ENCODE measurements at places on chromosomes 1 and 21.

DNA sequence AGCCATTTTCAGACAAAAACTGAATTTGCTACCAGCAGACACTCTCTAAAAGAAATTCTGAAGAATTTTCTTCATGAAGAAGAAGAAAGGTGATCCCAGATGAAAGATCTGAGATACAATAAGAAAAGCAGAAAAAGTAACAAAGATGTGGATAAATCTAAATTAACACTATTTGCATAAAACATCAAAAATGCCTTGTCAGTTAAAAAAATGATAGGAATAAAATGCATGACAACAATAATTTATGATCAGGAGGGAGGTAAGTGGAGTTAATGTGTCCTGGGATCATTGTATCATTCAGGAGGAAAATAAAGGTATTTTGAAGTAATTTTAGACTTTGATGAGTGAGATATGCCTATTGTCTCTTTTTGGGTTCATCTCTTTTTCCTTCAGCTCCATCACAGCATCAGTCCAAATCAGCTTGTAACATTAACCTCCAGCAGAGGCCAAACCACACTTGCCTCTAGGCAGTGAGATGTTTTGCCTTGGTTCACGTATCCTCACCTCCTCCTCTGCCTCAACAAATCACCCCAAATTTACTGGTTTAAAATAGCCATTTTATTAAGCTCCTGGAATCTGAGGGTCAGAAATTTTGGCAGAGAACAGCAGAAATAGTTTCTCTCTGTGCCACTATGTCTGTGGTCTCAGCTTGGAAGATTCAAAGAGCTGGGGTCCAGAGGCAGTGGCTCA is 76.9 kb upstream of the HIVEP3 start:
- DNase-seq, result no peak

- DNase-seq, result no peak
Observed at GRCh38 chr1:119326251-119326650, 42.3 kb upstream of the HAO2 start.

GRCh38 chr1:53197291-53198200 is 922 bp downstream of the CPT2 start:
- no peak for DNase-seq

GRCh38 chr21:15564907-15565306 is 164.9 kb upstream of the USP25 start:
- DNase-seq, result no peak

- DNase-seq, result no peak
Observed at GRCh38 chr21:42153746-42154145, 65.2 kb upstream of the ABCG1 start.

GRCh38 chr1:59375321-59376220 is 78.7 kb downstream of the FGGY start:
- peak; percentile 86 for DNase-seq

GRCh38 chr21:45060089-45060488 is 14.3 kb upstream of the ADARB1 start:
- DNase-seq, result no peak

DNA sequence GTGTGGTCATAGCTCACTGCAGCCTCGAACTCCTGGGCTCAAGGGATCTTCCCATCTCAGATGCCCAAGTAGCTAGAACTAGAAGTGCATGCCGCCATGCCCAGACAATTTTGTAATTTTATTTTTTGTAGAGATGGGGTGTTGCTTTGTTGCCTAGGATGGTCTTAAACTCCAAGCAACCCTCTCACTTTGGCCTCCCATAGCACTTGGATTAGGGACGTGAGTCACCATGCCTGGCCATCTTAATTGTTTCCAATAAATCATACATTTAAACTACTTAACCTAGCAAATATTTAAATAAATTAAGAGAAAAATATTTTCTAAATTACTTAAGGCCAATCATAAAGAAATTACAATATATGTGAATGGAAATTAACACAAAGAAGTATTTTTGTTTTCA is 35.1 kb upstream of the ADGRL4 start:
- DNase-seq, result no peak

DNA sequence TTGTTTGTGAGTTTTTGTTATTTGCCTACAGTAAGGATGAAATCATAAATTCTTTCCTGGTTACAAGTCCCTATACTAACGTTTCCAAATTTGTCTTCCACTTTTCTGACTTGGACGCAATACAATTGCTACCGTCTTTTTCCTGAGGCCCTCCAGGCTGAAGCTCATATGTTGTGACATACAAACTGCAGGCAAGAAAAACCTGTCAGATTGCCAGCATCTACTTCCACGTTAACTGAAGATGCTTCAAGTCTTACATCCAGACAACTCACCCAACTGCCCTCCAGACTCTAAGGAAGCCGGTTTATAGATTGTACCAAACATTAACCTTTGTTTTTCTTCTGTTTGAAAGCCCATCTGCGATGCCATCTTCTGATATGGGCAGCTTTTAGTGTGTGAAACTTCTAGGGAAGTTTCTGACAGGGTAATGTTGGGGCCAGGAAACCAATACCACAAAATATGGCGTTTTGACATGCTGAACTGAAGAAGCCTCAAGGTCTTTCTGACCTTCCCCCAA is 21.4 kb upstream of the RNF11 start:
- DNase-seq, result no peak

DNA sequence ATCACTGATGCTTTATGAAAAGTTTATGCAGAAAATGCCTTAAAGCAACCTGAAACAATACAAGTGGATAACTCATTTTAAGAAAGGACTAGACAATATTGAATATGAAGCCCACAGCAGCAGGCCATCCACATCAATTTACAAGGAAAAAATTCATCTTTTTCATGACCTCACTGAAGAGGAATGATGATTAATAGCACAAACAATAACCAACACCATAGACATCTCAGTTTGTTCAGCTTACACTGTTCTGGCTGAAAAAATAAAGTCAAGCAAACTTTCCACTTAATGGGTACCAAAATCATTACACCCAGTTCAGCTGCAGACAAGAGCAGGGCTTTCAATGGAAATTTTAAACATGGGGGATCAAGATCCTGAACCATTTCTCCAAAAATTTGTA is 380.6 kb upstream of the NEGR1 start:
- DNase-seq, result no peak

DNA sequence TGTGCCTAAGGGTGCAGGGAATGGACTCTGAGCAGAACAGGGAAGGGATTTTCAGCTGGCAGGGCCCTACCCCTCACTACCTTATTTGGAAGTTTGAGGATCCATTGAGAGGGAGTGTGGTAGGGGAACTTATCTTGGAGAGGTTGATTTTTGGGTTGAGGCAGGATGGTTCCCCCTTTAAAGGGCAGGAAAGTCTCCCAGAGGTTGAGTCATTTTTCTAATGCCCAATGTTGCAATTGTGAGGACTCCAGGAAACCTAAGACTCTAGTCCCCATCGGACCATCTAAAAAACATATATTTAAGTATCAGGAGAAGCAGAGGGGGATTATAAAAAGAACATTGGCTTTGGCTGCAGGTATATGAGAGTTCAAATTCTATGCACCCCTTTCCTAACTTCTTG is 47.3 kb downstream of the SAMD13 start:
- no peak for DNase-seq

DNA sequence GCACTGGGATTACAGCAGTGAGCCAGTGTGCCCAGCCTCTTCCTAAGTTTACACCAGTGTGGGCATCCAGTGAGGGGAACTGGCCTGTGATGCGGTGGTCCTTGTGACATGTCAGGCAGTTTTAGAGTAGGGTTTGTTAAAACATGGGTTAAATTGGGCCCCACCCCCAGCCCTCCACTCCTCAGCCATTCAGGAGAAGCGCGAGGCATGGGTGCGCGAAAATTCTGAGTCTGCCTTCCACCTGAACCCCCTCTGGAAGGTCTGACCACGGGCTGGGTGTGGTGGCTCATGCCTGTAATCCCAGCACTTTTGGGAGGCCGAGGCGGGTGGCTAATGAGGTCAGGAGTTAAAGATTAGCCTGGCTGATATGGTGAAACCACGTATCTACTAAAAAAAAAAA is 51.7 kb downstream of the SKI start:
- no peak for DNase-seq

DNA sequence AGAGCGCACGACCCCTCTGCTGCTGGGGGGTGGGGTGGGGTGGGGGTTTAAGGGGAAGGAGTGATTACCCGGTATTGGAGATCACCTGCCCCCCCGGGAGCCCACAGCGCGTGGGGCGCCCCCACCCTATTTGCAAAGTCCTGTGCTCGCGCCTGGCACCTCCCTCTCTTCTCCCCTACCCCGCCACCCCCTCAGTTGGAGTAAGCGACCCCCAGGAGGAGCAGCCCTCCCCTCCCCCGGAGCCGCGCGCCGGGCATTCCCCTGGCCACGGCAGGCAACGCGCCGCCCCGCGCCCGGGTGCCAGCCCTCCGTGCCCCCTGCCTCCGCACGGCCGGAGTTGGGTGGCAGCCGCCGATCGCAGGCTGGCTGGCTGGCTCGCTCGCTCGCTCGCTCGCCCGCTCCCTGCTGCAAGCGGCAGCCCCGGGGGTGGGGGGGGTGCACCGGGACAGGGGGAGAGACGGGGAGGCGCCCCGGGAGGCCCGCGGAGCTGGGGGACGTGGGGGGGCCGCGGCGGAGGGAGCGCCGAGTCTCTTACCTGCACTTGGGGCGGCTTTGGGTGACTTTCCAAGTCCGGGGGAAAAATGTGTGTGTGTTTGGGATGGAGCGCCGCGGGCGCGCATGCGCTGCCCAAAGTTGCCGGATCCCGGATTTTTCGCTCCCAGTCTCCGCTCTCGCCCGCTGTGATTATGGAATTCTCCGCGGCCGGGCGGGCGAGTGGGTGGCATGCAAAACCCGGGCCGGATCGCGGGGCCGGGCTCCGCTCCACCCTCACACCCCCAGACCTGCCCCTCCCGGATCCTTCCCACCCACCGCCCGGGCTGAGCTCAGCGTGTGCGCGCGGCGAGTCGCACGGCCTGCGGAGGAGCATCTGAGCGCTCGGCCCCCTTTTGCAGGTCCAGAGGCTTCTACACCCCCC is at the start of gene CASZ1:
Gene CASZ1 (minus strand): TSS at position 618 of the 916 bp plus-strand sequence. CDS start 102,757 bp downstream, outside the sequence.
- DNase-seq, result peak; percentile 47

GRCh38 chr1:196401891-196402290 is 206.3 kb downstream of the KCNT2 start:
- DNase-seq, result no peak

- DNase-seq, result no peak
Observed at GRCh38 chr1:192852001-192852947, 43.4 kb downstream of the RGS2 start.

DNA sequence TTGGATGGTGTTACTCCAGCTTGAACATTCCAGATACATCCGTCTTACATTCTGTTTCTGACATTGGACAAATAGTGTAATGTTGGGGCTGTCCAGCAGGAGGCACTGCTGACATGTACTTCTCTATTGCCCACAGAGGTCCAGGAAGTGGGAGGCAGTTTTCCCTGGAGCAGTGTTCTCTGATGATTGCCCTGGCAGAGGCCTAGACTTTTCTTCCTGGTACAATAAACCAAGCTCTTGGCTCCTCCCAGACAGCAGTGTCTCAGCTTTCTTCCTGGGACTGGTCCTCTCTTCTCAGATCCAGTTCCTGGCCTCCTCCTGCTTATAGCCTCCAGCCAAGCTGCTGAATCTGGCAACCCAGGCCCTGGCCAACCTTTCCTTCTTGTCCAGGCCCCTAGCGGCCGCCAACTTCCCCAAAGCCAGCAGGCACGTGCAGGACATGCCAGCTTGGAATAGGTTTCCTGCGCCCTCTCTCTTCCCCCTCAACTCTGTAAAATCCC is 14.9 kb upstream of the IFNLR1 start:
- DNase-seq, result peak; percentile 73

DNA sequence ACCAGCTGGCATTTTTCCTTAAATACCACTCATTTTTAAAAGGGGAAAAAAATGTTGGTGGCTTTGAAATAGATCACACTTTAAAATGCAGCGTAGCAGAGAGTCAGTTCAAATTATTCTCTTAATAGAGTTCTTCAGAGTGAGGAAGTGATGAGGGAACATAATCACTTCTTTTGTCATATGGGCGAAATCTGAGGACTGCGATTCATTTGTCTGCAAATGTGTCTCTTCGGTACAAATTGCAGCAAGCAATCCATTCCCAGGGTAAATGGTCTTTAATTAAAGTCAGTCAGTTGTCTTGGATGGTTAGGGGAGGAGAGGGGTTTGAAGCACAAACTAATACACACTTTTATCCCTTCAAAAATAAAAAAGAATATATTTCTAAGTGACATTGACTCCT is 86.0 kb upstream of the SELENON start:
- no peak for DNase-seq

Data from brain pericyte (primary cell).